ENCODE measurements at places on chromosomes 5 and 9.

DNA sequence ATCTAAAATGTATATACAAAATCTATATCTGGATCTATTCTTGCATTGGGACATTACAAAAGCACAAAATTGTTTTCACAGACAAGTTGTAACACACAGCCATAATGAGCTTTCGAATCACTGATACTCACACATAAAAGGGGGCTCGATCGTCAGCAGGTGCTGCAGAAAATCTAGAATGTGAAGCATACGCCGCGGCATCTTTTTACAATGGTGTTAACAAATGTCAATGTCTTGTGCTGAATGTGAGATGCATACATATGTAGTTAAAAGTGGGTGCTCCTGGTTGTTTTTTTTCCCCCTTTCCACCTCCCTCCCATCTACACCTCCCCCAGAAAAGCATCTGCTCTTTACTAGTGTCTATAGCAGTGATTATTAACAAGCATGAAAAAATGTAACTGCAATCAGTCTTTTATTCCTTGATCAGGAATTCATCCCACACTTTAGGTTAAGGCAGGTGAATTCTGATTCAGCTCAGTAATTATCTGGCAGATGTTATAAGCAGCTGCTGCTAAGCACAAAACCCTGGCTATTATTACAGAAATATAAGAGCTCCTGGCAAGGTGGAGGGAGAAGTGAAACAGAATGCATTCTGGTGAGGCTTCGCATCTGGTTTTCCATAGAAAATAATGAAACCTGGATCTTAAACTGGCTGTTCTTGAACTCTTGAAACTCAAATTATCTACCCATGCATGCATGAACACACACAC, 114.1 kb downstream of the MPDZ start:
- no peak for DNase-seq

- DNase-seq, result no peak
Measured at GRCh38 chr5:139190125-139190524, 8.0 kb downstream of the SIL1 start.

- no peak for DNase-seq
Measured at GRCh38 chr5:157740229-157740610, 3.3 kb upstream of the LSM11 start.

DNA sequence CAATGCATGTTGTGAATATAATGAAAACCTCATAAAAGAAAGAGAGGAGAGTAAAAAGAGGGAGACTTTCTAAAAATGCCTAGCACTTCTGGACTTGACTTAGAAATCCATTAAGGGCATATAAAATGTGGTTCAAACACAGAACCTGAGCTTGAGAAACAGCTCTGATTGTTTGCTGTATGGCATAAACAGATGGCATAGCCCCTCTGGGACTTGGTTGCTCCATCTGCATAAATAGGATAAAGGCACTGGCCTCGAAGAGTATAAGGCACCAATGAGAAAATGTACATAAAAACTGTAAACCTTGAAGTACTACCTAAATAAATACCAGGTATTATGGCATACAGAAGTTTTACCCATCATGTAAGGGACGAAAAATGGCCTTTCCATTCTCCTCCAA, 23.8 kb downstream of the MRPS27 start:
- no peak for DNase-seq

DNA sequence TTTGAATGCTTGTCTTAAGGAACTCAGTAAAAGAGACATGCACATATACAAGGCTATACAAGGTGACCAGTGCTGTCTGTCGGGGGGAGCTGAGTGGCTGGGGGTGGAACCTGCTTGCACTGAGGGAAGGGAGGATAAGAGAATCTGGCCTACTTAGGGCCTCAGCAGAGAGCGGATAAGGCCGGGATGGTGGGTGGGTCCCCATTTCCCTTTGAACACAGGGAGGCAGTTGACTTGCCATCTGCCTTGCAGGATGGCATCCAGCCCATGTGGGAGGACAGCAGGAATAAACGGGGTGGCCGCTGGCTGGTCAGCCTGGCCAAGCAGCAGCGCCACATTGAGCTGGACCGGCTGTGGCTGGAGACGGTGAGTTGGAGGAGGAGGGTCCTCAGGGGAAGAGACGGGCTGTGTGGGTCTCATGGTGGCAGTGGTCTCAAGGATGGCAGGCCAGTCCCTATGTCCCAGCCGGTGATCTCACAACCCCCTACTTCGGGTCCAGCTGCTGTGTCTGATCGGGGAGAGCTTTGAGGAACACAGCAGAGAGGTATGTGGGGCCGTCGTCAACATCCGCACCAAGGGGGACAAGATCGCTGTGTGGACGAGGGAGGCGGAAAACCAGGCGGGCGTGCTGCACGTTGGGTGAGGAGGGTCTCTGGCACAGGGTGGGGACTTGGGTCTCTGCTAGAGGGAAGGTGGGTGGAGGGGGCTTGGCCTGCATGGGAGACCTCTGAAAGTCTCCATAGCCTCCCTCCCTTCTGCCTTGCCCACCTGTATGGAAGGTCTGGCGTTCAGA, 2.2 kb upstream of the TSPAN17 start:
- DNase-seq, result no peak

DNA sequence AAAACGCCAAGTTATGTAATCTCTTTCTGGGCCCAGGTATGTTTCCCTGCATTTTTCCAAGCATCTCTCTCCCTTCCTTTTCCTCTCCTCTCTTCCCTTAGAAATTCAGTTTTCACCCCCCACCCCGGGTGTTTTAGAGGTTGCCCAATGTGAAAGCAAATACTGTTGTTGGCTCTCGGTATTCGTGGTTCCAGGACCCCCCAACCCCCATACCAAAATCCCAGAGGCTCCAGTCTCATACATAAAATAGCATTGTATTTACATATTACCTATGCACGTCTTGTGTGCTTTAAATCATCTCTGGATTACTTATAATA, 48.8 kb downstream of the ACER2 start:
- DNase-seq, result no peak

GRCh38 chr5:94045839-94046782, 304.7 kb upstream of the POU5F2 start:
- no peak for DNase-seq

DNA sequence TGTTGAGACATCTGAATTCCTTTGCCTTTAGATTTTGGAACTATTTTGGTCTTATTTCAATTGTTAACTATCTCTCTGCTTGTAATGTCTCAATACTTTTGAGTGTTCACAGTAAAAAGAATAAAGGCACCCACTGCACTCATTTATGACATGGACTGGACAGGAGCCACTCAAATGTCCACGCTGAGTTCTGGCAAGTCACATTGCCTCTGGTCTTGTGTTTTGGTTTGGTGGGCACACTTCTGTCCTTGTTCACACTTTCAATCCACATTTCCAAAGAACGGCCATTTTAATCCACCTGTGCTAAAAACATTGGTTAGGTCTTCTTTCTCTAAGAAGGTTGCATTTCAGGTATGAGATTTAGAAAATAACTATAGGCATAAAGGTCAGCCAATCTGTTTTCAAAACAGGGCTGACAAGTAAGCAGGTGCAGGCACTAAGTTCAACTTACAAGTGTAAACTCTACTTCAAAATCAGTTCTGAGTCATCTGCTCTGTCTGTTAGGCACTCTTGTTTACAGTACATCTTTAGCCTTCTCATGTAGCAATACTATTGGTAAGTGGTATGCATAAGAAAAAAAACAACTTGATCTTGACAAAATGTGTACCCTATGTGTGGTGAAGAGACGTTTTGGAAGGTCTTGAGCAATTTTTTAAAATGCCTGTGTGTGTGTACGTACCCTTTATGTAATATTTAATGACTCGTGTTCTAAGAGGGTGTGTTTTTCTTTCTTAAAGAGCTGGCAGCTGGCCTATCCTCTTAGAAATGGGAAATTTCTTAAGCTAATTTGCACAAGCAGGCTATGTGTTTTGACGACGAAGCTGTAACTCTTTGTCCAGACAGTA, 31.5 kb upstream of the ZFAND5 start:
- no peak for DNase-seq

GRCh38 chr9:96383165-96383942, at the start of gene SLC35D2:
SLC35D2 (minus strand) TSS chr9:96383711; CDS start chr9:96383634, 77 bp downstream.
- DNase-seq, result peak; percentile 24

- DNase-seq, result no peak
Measured at GRCh38 chr9:72355153-72355552, 9.9 kb downstream of the ZFAND5 start.

GRCh38 chr9:129630967-129631673, 5.2 kb downstream of the NTMT1 start:
- DNase-seq, result no peak

GRCh38 chr9:134840511-134840910, 40.1 kb upstream of the FCN2 start:
- DNase-seq, result no peak

GRCh38 chr9:109770101-109770500, 9.9 kb upstream of the PALM2AKAP2 start:
- DNase-seq, result no peak

- DNase-seq, result peak; percentile 54
Measured at GRCh38 chr9:128159522-128159783, 612 bp upstream of the BBLN start.

DNA sequence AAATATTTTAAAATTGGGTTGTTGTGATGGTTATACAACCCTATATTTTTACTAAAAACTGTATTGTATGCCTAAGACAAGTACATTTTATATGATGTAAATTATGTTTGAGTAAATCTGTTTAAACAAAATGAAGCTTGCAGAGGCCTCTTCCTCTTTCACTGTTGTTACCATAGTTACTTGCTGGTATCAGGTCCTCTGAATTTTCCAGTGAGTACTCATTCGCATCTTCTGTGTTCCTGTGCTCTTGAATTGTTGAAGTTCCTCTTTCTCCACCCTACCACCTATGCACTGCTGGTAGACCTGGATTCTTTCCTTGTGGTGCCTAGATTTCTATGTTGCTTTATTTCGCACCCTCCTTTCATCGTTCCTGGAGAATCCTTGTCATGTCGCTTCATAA, 938.5 kb upstream of the ACO1 start:
- DNase-seq, result no peak

- peak; percentile 50 for DNase-seq
Measured at GRCh38 chr5:170623576-170624181, 119.9 kb downstream of the KCNIP1 start.

- no peak for DNase-seq
Measured at GRCh38 chr9:123260340-123260739, 8.0 kb downstream of the STRBP start.

All from activated naive CD8-positive, alpha-beta T cell treated with anti-CD3 and anti-CD28 coated beads for 36 hours (primary cell).